Aorta (tissue), 5 donors: ENCODE measurements at places on chromosomes 7 and 10. TPM values are rescaled to one million over a fixed set of nuclear protein-coding genes. Genes with fewer than 3 reads are reported as not detected.

DNA sequence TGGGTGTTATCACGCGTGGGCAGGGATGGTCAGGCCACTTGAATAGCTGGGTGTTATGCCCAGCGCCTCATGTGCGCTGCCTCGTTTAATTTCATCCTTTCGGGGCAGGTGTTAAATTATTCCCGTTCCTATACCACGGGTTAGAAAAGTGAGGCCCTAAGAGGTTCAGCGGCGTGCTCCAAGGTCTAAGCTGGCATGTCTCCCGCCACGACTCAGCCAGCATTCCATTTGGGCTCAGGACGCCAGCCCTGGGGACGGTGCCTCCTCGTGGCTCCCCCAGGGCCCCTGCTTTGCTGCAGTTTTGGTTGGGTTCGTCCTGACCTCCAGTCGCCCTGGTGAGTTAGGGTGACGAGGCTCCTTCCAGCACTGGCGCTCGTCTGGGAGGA, 124.5 kb downstream of the TRRAP start:
- no peak overlapping the region for H3K4me3 ChIP-seq
- no peaks in the 10 kb centered on the region for H3K27me3 ChIP-seq
- no peak overlapping the region for H3K27ac ChIP-seq
- no peaks in the 10 kb centered on the region for H3K4me1 ChIP-seq

DNA sequence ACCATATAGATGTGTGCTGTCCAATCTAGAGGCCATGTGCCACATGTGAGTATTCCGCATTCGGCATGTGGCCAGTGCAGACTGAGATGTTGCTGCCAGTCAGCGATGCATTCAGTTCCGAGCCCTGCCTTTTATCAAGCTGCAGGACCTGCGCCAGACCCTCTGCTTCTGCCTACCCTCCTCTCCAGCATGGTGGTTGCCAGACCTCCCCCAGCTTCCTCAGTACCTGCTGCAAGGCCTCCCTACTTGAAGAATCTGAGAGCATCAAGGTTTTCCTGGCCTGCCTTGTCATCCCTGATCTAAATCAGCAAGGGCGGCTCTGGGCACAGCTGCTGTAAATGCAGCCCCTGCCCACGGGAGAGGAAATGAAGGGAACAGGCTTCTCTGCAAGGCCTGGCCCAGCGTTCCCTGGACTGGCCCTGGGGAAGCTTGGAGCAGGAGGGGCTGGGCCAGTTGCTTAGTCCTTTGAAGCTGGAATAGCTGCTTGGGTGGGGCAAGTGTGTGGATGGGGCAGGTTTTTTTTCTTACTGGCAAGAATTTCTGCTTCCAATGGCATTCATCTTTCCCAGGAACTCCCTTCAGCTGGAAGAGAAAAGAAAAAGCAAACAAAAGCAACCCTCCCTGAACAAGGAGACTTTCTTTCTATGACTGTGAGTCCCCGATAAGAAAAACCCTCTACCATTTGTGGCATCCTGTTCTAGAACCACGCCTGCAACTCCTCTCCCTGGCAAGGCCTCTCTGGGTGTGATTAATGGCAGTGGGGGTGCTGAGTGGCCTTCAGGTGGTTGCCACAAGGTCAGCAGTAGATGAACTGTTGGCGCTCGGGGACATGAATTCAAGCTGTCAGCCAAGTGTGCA, 93.0 kb downstream of the NHLRC2 start:
- H3K36me3 ChIP-seq: no peaks in the 10 kb centered on the region
- no peak overlapping the region for H3K27ac ChIP-seq
- H3K4me1 ChIP-seq: no peaks in the 10 kb centered on the region
- H3K4me3 ChIP-seq: no peak overlapping the region

DNA sequence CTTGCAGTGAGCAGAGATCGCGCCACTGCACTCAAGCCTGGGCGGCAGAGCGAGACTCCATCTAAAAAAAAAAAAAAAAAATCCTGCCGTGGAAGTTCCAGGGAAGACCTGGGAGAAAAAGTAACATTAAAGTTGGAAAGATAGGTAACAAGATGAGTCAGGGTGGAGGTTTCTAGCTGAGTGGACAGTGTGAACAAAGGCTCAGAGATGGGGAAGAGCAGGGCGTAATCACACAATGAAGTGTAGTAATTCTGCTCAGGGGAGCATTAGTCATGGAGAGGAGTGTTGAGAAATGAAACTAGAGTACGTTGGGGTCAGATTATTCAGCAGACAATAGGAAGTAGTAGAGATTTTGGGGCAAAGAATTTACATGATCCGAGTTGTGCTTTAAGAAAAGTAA, 21.6 kb upstream of the WASL start:
- H3K27me3 ChIP-seq: no peaks in the 10 kb centered on the region
- no peak overlapping the region for H3K4me3 ChIP-seq
- H3K27ac ChIP-seq: no peak overlapping the region
- H3K36me3 ChIP-seq: no peaks in the 10 kb centered on the region

- H3K4me3 ChIP-seq: no peak overlapping the region
- peak; percentile 33 for DNase-seq
- no peaks in the 10 kb centered on the region for H3K27me3 ChIP-seq
- H3K36me3 ChIP-seq: no peaks in the 10 kb centered on the region
- H3K4me1 ChIP-seq: no peaks in the 10 kb centered on the region
- H3K27ac ChIP-seq: no peak overlapping the region
Measured at GRCh38 chr10:69494626-69495558, 43.6 kb downstream of the TSPAN15 start.

DNA sequence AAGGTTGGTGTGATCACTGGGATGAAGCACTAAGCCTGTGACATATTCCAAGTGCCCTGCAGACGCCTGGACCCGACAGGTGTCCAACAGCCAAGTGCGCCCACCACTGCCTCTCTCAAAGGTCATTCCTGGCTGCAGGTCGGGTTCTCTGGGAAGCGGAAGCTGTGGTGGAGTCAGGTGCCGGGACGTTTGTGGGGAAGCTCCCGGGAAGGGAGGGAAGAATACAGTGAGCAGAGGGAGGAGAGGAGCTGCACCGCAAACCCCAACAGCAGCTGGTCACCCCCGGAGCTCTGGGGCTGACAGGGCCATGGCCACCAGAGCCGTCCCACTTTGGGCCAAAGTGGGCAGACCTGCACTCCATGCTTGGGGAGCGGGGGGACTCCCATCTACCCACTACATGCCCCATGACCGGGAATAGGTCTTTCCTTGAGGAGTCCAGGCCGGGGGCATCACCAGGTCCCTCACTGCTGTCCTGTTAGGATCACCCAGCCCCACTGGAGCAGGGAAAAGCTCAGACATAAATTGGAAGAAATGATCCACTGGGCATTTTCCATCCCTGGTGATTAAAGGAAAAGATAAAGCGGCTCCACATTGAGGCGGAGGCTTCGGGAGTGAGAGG, 84.5 kb upstream of the PPP2R2D start:
- H3K36me3 ChIP-seq: no peaks in the 10 kb centered on the region
- no peak for DNase-seq
- no peaks in the 10 kb centered on the region for H3K27me3 ChIP-seq
- H3K4me1 ChIP-seq: no peaks in the 10 kb centered on the region
- no peak overlapping the region for H3K27ac ChIP-seq
- no peak overlapping the region for H3K4me3 ChIP-seq

DNA sequence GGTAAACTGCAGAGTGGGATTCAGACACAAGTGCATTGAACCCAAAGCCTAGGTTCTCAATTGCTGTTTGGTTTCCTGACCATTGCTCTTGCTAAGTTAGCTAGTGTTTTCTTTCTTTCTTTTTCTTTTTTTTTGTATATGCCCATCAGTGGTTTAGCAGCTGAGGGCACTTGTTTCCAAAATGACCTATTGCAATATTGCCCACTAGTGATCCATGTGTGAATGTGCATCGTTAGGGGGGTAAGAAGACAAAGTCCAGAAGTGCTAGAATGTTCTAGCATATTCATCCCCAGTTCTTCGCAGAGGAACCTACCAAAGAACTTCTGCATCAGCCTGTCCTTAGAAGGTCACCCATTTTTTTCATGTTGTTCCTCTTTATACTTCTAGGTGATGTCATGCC, 252.8 kb upstream of the GPR26 start:
- DNase-seq: no peak
- no peak overlapping the region for H3K27ac ChIP-seq
- H3K4me3 ChIP-seq: no peak overlapping the region
- H3K27me3 ChIP-seq: no peaks in the 10 kb centered on the region

GRCh38 chr10:125811251-125811650, 11.8 kb downstream of the UROS start:
- H3K27ac ChIP-seq: no peak overlapping the region
- no peak overlapping the region for H3K4me3 ChIP-seq
- H3K36me3 ChIP-seq: peaks cover 8% of the 10 kb centered on the region
- no peak for DNase-seq

- DNase-seq: no peak
- H3K36me3 ChIP-seq: no peaks in the 10 kb centered on the region
- no peaks in the 10 kb centered on the region for H3K27me3 ChIP-seq
- no peak overlapping the region for H3K4me3 ChIP-seq
- H3K27ac ChIP-seq: no peak overlapping the region
- peaks cover 3% of the 10 kb centered on the region for H3K4me1 ChIP-seq
Measured at GRCh38 chr7:124349443-124349842, 316.6 kb upstream of the TMEM229A start.

- H3K4me1 ChIP-seq: peaks cover 9% of the 10 kb centered on the region
- DNase-seq: peak; percentile 94
- H3K27ac ChIP-seq: peak overlapping the region; percentile 72
Measured at GRCh38 chr10:122494833-122495232, 33.5 kb downstream of the HTRA1 start.

- no peak for DNase-seq
- H3K27ac ChIP-seq: no peak overlapping the region
- H3K36me3 ChIP-seq: no peaks in the 10 kb centered on the region
- no peaks in the 10 kb centered on the region for H3K27me3 ChIP-seq
Measured at GRCh38 chr10:69957241-69957885, 95.3 kb upstream of the MACROH2A2 start.

GRCh38 chr7:107638594-107638993, 22.0 kb upstream of the SLC26A4 start:
- peaks cover 3% of the 10 kb centered on the region for H3K4me1 ChIP-seq
- no peak for DNase-seq
- no peak overlapping the region for H3K27ac ChIP-seq
- no peaks in the 10 kb centered on the region for H3K36me3 ChIP-seq
- no peak overlapping the region for H3K4me3 ChIP-seq
- H3K27me3 ChIP-seq: no peaks in the 10 kb centered on the region

DNA sequence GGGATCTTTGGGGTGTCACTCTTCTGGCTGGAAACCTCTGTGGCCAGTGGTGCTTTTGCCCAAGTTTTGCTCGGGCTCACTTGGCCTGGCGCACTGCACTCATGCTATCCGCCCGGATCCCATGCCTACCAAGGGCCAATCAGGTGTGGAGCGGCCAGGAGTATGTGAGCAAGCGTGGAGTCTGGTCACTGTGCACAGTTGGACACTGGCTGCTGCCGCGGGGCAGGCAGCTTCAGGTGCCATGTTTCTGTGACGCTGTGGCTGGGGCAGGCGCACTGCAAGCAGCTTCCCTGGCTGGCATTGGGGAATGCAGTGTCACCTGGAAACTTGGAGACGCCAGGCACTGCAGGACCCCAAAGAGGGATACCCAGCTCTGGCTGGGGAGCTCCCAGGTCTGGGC, 45.3 kb downstream of the NEUROG3 start:
- no peaks in the 10 kb centered on the region for H3K4me1 ChIP-seq
- no peaks in the 10 kb centered on the region for H3K27me3 ChIP-seq
- no peaks in the 10 kb centered on the region for H3K36me3 ChIP-seq
- no peak overlapping the region for H3K27ac ChIP-seq
- H3K4me3 ChIP-seq: no peak overlapping the region
- no peak for DNase-seq

DNA sequence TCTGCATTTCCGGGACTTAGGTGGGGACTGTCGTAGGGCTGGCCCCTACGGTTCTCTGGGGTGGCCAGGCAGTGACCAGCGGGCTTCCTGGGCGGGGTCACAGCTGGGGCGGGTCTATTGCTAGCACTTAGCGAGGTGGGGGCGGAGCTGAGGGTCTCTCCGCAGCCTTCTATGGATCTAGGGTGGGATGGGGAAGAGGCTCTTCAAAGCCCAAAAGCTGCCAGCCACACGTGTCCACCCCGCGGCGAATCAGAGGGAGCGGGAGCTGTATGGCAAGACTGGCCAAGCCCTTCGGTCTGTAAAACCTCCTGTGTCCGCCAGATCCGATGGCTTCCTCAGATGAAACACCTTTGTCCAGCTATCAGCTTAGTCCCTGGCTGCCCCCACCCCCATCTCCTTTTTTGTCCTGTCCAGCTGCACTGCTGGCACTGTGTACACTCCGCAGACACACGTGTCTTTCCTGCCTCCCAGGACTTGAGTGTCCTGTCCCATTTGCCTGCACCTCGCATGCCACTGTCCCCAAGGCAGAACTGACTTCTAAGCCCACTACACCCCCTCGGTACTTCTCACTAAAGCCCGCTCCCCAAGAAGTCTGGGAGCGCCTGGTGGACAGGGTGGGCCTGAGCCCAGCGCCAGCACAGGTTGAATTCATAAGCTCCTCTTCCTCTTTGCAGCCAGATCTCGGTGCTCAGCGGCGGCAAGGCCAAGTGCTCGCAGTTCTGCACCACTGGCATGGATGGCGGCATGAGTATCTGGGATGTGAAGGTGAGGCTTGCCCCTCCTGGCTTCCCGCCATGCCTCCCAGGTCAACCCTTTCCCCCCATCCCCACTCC, 14.8 kb downstream of the PDAP1 start:
- H3K27me3 ChIP-seq: no peaks in the 10 kb centered on the region
- H3K4me3 ChIP-seq: peak overlapping the region; percentile 21
- peaks cover 7% of the 10 kb centered on the region for H3K36me3 ChIP-seq
- no peak overlapping the region for H3K27ac ChIP-seq
- DNase-seq: no peak

- no peak overlapping the region for H3K27ac ChIP-seq
- no peak overlapping the region for H3K4me3 ChIP-seq
- DNase-seq: no peak
- no peaks in the 10 kb centered on the region for H3K27me3 ChIP-seq
Measured at GRCh38 chr7:2954433-2954853, 89.2 kb downstream of the CARD11 start.

- no peak for DNase-seq
- no peaks in the 10 kb centered on the region for H3K27me3 ChIP-seq
- no peak overlapping the region for H3K4me3 ChIP-seq
- no peak overlapping the region for H3K27ac ChIP-seq
- peaks cover 11% of the 10 kb centered on the region for H3K36me3 ChIP-seq
- H3K4me1 ChIP-seq: no peaks in the 10 kb centered on the region
Measured at GRCh38 chr10:71750124-71750841, 23.0 kb downstream of the VSIR start.

Gene CYP17A1
- 1.3 TPM for polyA plus RNA-seq

Gene DYNC1I1
- 11.6 TPM for polyA plus RNA-seq

Gene SEC31B
- polyA plus RNA-seq: 20.0 TPM

Gene GPC2
- polyA plus RNA-seq: 0.63 TPM

Gene CYP3A7
- polyA plus RNA-seq: 0.05 TPM

Gene LGI1
- 0.97 TPM for polyA plus RNA-seq

Gene TEX36
- polyA plus RNA-seq: not detected

Gene DYDC2
- polyA plus RNA-seq: not detected
